Retina (tissue), 1 donor: ENCODE measurements at places on chromosomes 1 and 21.

DNA sequence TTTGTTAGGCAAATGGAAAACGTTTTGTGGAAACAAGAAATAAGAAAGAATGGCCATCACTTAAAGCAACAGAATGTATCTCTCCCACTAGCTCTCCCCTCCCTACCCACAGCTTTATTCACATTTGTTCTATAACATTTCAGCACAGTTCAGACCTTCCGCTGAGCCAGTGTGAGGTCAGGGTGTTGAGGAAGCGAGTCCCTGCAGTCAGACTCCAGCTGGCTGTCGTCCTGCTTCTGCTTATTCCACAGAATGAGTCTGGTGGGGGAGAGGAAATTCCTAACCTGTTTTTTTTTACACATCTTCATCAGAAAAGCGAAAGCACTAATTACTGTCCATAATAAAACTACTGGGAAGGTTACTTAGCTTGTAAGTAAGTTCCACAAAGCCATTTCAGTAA, 39.0 kb downstream of the MRPL39 start:
- DNase-seq = peak; percentile 22

DNA sequence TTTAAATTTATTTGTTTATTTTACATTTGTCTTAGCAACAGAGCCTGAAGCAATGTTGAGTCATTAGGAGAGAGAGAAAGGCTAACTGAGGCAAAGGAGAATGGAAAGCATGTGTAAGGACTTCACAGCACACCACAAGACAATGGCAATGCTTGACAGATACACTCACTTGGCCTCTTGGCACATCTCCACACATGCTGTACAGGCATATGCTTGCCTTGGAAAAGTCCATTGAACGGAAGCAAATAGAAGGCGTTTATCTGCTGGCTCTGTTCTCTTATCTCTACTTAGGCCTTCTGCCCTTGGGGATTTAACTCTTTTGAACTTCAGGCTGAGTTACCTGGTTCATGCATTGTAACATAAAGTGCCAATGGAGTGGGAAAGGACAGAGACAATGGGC, 262.2 kb upstream of the POU3F1 start:
- DNase-seq = no peak

DNA sequence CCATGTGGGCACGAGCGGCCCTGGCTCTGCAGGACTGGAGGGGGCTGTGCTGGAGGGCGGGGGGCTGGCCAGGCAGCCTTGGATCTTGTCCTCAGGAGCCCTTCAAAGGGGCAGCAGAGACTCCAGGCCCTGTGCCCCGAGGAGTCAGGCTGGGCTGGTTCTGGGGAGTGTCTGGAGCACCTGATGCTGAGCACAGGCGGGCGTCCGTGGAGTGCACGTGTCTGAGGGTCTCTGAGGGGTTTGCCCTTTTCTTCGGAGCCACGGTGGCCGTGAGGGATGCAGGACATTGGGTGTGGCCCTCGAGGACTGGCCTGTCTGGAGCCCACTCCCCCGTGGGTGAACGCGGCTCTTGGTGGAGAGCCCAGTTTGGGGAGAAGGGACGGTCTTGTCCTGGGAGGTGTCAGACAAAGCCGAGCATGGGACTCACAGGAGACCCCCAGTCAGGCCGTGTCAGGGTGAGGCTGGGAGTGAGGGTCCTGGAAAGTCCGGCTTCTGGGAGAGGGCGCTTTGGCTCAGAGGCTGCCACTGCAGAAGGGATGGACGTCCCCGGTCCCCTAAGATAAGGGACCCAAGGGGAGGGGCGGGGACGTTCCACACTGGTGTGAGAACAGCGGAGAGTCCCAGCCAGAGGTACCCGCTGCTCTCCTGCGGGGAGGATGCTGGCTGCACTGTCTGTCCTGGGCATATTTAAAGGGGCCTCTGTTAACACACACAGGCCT, 60.8 kb downstream of the COL18A1 start:
- no peak for DNase-seq

DNA sequence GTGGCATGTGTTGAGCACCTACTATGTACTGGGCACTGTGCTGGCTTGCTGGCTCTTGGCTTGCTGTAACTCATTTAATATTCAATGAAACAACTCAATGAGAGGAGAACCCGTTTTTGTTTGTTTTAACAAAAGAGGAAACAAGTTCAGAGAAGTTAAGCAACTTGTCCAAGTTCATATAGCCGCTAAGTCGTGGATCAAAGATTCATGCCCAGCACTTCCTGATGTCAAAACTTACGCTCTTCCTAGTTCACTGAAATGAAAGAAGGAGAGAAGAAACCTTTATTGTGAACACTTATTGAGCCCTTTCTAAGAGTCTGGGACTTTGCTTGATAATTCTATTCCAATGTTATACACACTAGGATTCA, 475.9 kb downstream of the PTPRU start:
- no peak for DNase-seq

DNA sequence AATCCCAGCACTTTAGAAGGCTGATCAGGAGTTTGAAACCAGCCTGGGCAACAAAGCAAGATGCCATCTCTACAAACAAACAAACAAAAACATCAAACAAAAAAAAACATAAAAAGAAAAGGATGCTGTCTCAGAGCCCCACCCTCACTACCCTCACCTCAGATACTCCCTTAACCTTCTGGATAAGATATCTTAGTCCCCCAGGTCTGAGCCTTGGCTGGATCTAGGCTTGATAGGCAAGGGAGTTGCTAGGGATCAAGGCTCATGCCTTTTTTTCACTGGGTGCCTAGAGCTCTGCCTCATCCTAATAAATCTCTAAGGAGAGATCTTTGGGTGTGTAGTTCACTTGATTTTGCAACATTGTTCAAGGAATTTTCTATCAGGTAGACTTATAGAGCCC, 7.4 kb downstream of the HDAC1 start:
- no peak for DNase-seq

DNA sequence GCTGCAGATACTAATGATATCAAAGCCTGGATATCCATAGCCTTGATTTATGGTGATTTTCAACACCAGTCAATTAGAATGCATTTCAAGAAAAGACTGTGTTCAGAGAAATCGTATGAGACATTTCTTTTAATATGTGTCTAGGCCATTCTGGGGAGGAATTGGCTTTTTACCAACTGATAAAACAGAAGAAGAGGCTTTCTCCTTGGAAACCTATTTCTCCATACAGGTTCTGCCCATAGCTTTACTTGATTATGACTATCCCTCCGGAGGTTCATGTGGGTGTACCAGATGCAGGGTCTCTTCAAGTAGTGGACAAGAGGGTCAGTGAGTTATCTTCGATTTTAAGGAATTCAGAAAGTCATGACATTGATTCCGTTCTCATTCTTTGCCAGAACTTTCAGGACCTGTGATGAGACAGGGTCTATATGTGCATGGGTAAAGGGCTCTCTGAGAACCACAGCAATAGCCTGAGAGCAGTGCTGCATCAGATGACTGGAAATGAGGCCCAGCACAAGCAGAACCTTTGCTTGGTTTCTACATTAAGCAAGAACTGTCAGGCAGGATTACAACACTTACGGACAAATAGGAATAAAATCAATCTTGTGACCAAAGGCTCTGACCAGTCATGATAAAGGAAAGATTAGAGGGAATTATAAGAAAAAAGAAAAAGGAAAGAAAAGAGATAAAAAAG, 263.7 kb upstream of the SGIP1 start:
- no peak for DNase-seq

GRCh38 chr1:227887697-227888403, 59.9 kb downstream of the WNT9A start:
- DNase-seq = peak; percentile 85

DNA sequence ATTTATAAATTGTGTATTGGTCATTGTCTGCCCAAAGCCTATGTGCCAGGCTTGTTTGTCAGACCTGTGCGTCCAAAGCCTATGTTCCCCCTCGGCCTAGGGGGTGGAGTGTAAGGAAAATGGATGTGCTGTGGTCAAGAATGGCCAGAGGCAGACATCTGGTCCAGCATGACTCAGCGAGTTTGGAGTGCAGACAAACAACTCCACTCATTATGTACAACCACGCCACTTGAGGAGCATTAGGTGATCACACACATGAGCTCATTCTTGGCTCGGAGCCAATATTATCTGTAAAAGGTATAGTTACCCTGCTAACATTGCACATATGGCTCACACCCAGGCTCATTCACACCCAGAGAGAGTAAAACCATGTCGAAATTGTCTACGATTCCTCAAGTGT, 1047.6 kb upstream of the ADGRL4 start:
- DNase-seq = no peak

- DNase-seq = no peak
Observed at GRCh38 chr1:24721533-24721932, 23.7 kb upstream of the CLIC4 start.

DNA sequence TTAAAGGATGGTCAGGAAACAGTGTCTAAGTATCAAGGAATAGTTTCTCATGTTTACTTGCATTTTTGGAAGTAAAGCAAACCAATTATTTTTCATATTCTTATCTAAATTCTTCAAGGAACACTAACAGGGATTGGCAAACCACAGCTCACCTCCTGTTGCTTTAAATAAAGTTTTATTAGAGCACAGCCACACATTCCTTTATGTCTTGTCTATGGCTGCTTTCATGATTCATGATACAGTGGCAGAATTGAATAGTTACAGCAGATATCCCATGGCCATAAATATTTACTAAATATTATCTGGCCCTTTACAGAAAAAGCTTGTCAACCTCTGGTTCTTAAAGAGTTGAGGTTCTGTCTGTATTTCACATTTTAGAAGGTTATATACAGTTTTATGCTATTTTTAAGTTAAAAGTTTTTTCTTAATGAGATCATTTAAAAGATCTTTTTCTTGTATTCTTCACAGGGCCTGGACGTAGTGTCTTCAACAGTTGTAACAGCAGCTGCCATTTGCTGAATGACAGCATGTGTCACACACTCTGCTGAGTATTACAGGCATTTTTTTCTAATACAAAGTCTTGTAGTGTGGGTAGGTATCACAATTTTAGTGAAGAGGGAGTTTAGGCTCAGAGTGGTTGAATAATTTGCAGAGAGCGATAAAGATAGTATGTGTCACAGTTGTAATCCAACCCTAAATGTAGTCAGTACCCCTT, 2.6 kb downstream of the ZNF691 start:
- DNase-seq = no peak

GRCh38 chr1:111320066-111320879, 29.6 kb downstream of the CHIA start:
- DNase-seq = no peak

DNA sequence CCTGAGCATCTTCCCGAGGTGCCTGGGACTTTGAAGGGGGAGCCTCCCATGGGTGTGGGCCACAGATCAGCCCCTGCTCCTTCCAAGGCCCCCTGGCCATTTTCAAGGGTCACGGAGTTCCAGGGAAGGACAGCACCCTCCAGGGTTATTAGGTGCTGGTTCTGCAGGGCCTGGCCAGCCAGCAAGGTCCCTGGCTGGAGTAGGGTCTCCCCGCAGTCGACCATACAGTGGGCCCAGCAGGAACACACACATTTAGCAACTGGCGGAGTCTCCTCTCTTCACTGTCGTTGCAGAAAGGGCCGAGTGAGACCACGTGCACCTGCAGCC, 17.7 kb upstream of the SUMO3 start:
- no peak for DNase-seq

DNA sequence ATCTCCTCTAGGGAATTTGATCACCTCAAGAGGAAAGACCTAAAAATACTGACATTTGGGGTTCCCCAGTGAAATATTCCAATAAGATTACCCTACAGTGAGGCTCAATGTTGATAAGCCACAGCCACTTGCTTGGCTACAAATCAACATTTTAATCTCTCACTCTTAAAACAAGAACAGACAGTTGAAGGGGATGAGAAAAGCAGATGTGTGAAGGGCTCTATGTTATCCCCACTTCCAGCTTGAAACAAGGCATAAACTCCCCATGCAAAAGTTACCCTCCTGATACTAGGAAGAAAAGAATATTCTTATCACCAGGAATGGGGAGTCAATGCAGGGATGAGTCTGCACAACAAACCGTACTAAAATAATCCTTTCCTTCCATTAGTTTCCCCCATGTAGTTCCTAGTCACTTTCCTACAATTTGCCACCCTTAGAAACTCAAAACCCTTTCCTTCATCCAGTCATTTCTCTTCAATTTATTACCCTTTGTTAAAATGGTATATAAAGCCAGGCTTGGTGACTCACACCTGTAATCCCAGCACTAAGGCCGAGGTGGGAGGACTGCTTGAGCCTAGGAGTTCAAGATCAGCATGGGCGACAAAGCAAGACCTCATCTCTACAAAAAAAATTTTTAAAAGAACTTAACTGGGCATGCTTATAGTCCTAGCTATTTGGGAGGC, 29.5 kb downstream of the LPGAT1 start:
- DNase-seq = no peak

GRCh38 chr1:41589395-41589794, 104.9 kb upstream of the EDN2 start:
- no peak for DNase-seq

DNA sequence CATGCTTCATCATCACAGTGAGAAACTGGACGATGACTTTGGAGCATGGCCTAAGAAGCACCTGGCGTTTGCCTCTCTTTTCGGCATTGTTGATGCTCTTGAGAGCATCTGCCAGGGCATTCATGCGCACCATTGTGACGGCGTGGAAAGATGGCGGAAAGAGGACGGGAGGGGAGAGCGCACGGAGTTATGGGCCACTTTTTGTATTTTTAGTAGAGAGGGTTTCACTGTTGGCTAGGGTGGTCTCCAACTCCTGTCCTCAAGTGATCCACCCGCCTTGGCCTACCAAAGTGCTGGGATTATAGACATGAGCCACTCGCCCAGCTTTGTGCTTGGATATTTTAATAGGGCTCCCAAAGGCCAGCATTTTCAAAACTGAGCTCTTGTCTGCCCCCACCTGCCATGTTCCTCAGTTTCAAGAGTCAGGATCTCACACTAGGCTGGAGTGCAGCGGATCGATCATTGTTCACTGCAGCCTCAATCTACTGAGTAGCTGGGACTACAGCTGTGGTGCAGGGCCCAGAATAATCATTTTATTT, 5.3 kb downstream of the RPS8 start:
- no peak for DNase-seq

DNA sequence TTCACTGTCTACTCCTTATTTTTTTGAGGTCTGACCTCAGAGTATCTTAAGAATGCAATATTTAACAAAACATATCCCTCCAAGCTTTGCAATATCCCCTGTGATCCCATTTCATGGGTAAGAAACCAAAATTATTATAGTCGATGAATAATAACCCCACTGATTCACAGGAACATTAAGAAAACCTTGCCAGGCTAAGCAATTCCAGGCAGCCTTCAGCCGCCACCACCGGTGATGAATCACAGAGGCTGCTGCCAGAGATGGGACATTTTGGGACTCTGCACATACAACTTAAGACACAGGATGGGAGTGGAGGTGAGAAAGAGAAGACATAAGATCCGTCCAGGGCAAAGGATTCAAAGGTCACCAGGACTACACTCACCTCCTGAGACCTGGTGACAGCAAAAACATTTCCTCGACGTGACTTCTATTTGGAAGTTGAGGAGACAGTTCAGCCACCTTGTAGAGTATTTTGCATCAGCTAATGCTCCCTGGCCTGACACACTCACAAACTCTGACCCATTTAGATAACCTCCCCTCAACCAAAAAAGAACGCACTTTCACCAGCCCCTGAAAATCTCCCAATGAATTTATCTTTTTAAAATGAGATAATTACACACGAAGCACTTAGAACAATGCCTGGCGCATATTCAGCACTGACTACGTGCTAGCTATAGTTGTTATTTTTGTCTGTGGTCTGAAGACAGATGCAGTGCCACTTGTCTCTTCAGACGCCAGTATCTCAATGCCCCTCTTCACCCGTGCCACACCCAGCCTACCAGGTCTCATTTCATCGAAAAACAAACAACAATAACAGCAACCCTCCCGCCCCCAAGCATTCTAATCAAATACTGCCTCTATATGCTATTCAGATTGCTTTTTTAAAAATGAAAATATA, 17.8 kb upstream of the OVAAL start:
- no peak for DNase-seq
